ENCODE measurements at places on chromosomes 6 and 20.

- no peak for DNase-seq
Observed at GRCh38 chr6:148629592-148630465, 117.0 kb upstream of the UST start.

DNA sequence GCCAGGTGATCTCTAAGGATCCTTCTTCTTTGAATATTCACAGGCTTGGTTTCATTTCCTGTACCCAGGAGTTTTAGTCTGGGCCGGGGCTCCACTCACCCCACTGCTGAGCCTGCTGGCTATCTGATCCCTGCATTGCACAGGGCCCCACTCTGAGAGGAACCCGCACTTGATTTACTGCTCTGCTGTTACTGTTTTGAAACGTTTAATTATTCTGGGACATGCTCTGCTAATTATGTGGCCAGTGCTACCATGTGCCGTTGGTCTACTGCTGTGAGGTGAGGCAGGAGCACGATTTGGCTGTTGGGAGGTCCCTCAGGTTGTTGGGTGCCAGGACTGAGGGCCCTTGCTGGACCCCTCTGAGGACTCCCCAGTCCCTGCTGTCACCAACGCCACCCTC lies 108.7 kb upstream of the SIRPA start:
- DNase-seq = no peak

- DNase-seq = no peak
Observed at GRCh38 chr6:43339168-43339567, 30.3 kb downstream of the ZNF318 start.

GRCh38 chr6:115467726-115468125 lies 593.0 kb downstream of the FRK start:
- no peak for DNase-seq

GRCh38 chr20:4767084-4767483 lies 45.4 kb downstream of the PRND start:
- DNase-seq = no peak

GRCh38 chr20:62786157-62786556 lies 10.1 kb upstream of the MRGBP start:
- no peak for DNase-seq

- DNase-seq = peak; percentile 81
Observed at GRCh38 chr20:48657426-48658197, 170.2 kb downstream of the PREX1 start.

GRCh38 chr6:20350215-20350614 lies 51.5 kb upstream of the E2F3 start:
- DNase-seq = no peak

DNA sequence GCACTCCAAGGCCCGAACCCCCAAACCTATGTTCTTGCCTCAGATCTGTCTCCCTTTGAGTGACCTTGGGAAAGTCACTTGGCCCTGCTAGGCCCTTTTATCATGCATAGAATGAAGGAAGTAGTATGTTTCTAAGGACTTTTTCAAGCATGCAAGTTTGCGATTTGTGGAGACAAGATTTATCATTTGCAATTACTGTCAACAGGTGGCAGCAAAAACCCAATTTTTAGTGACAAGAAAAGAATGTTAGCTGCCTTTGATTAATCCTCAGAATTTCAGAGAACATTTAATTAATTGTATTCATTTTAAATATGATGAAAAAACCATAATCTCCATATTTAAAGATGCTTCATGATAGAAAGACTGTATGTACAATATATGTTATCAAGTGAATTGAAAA lies 28.3 kb upstream of the PREP start:
- DNase-seq = peak; percentile 10

DNA sequence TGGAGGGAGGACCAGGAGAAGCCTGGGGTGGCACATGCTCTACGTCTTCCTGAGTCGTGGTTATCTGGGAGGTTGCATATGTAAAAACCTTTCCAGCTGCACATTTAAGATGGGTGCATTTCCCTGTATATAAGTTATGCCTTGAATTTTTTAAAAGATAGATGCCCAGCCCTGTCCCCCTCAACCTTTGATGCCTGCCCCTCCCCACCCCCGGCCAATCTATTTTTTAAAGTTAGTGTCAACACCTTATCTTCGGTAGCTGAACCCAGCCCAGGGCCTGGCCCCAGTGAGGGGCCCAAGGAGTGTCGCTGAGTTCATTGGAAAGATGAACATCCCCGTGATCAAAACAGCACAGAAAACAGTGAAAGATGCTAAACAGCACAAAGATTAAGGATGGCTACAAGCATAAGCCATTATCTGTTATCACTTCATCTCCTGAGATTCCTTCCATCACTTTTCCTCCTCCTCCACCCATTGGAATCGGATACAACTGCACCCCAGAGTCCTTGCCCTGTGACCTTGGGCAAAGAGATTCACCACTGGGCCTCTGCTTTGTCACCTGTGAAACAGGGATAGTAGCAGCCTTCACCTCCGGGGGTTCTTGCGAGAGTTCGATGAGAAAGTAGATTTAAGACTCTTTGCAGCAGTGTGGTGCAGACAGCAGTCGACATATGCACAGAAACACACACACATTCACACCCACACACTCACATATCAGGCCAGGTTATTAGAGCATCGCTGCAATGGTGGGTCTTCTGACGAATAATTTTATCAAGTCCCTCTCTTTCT lies 47.5 kb downstream of the SIRPA start:
- no peak for DNase-seq

GRCh38 chr6:157528931-157529653 lies 148.1 kb downstream of the ZDHHC14 start:
- no peak for DNase-seq

DNA sequence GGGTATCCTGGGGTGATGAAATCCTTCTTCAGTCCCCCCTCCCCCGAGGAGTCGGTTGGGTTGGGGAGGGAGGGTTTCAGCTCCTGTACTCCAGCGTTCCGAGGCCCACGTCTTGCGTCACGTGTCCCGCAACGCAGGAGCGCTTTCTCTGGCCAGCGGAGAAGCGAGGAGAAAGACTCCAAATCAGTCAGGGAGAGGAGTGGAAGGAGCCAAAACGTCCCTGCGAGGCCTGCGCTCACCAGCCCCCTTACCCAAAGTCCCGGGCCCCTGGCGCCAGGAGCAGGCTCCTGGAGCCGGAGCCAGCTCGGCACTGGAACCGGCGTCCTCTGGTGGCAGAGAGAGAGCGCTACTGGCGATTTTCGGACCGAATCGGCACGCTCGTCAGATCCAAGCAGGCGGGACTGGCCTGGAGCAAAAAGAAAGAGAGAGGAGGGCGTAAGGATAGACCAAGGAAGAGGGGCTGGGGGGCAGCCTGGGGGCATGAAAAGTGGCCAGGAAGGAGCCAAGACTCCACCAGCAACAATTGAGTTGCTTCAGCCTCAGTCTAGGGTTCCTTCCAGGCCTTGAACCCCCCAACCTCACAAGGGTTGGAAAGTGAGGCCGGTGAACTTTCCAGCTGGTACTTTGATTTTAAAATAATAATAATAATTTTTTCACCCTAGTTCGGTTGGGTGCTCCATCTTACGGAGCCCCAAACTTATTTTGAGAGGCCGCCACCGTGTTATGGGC lies at the start of gene GNAS:
TSS of gene GNAS (plus strand) at position 174 of the 729 bp plus-strand sequence.
- peak; percentile 70 for DNase-seq

DNA sequence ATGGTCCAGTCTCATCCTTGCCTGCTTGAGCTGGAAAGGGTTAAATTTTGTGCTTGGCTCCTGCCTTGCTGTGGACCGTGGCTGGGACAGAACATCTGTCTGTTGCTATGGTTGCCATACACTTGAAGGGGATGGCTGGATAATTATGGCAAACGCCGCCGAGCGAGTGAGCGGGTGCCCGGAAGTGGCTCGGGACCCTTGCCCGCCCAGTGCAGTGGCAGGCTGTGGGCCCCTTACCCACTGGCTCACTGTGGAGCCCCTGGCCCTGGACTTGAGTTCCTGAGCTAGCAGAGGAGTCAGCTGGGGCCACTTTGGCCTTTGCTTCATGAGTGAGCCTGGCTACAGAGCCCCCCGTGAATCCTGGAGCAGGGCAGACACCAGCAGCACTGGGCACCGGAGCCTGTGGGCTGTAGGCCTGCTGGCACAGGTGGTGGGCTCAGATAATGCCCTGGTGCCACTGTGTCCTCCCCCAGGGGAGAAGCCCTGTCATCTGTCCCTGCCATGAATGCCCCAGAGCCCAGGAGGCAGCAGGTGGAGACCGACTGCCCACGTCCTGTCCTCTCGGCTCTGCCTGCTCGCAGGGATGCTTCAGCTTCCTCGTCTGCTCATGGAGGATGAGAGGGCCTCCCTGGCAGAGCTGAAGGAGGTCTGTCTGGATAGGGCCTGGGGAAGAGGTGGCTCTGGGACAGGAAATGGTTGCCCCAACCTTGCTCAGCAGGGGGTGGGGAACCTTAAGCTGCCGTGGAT lies 25.5 kb upstream of the NOL4L start:
- DNase-seq = no peak

DNA sequence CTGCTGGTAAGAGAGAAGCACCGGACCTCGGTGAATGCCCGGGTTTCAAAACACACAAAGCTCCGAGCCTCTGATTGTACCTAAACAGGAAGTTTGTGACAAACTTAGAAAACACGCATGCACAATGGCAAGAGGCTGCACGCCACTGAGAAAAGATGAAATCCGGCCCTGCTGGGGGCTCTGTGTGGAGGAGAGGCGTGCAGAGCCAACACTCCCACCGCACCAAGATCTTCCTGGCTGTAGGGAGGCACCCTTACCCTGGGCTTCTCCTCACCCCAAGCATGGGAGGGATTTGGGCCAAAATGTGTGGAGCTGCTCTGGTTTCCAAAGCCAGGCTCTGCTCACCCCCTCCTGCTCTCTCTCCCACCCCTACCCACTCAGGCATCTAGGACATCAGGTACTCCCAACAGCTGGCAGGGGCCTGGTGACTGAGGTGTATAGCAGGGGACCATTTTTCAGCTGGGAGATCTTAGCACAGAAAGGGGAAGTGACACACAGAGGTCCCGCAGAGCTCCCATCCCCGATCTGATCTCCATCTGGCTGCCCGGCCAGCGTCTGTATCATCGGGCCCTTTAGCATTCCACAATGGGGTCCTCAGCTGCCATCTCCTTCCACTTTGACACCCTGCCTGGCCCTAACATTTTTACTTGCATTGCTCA lies 84.2 kb downstream of the TRERF1 start:
- DNase-seq = peak; percentile 49

DNA sequence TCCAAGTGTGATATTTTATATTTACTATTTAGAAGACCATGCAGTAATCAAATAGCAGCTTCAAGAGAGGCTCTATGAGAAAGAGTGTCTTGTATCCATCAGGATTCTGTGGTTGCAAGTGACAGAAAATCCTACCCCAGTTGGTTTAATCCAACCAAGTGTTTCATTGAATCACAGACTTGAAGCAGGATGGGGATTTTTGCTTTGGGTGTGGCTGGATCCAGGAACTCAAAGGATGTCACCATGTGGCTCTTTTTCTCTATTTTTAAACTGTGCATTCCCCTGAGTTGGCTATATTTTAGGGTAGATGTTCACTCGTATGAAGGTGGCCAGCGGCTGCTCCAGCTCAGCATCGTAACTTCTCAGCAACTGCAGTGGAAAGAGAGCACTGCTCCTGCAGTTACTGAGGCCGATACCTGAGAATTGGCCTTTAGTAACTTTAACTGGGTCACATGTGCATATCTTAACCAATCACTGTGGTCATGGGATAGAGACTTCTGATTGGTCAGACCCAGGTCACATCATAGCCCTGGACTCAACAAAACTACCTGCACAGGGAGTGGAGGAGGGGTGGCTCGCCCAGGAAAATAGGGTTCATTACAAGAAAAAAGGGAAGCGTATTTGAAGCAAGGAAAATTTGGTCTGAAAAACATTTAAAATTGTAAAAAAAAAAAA lies 396.1 kb upstream of the SULF2 start:
- no peak for DNase-seq

GRCh38 chr6:94713446-94713845 lies 863.9 kb upstream of the MANEA start:
- no peak for DNase-seq

DNA sequence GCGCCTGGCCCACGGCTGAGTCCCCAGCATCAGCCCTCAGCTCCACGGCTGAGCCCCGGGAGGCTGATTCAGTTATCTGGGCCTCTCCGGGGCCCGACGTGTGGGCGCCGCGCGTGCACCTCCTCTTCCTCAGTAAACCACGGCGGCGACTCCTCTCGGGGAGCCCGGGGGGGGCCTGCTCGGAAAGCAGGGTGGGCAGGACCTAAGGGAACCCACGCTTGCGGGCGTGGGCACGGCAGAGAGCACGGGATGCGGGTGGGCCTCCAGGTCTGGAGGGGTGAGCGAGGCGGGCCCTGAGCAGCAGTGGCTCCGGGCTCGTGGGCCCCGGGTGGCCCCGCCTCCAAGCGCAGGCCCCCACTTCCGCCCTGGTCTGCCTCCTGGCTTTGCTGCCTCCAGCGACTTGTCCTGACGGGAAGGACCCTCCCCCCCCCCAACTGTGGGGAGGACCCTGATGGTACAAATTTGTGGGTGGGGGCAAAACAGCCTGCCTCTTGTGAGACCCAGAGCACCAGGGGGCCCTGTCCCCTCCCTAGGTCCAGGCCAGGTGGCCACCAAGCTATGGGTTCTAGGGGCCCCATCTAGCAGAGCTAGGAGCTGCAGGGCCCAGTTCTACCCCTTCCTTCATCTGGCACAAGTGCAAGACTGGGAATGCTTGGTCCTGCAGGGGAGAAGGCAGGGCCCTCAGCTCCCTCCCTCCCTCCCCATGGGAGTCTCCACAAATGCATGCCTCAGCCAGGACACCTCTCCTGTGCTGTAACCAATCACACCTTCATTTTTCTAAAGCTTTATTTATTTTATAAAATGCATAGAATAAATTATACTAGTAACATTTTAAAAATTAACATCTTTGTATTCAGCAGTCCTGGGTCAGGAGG lies 16.9 kb downstream of the UCKL1 start:
- no peak for DNase-seq

GRCh38 chr6:16236631-16237199 lies 1.7 kb upstream of the GMPR start:
- DNase-seq = peak; percentile 7

GRCh38 chr6:14361297-14361696 lies 243.7 kb downstream of the CD83 start:
- DNase-seq = no peak

- DNase-seq = no peak
Observed at GRCh38 chr6:93787841-93788240, 368.5 kb upstream of the EPHA7 start.

GRCh38 chr20:10077081-10077471 lies 42.3 kb downstream of the ANKEF1 start:
- DNase-seq = peak; percentile 10

GRCh38 chr6:88840796-88841539 lies 122.5 kb downstream of the RNGTT start:
- no peak for DNase-seq

DNA sequence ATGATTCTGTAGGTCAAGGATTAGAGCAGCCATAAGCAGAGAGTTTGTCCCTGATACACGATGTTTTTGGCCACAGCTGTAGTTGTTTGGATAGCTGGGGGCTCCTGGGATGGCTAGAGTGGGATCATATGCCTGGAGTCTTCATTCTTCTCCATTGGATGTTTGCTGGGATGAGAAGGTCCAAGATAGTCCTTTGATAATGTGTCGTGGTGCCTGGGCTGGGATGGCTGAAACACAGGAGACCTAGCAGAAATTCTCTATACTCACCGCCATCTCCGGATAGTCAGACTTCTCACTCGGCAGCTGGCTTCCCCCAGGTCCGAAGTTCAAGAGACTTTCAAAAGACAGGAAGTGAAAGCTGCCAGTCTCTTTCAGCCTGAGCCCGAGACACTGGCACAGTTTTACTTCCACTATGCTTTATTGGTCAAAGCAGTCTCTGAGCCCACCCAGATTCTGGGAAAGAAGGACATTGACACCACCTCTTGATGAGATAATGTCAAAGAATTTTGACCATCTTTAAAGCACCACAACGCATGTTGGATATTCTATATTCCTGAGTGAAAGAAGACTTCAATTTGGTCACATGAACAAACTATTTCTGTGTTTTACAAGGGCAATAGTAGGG lies 16.0 kb downstream of the MARCKS start:
- DNase-seq = peak; percentile 11

GRCh38 chr6:69631552-69632346 lies 165.1 kb downstream of the LMBRD1 start:
- no peak for DNase-seq

Data from activated naive CD4-positive, alpha-beta T cell treated with anti-CD3 and anti-CD28 coated beads for 36 hours (primary cell).